Liver (tissue), 10 donors: ENCODE measurements at places on chromosomes 1 and 21. TPM values are rescaled to one million over a fixed set of nuclear protein-coding genes. Genes with fewer than 3 reads are reported as not detected.
A peak's percentile ranks its signal among the peaks of the same experiment; 100 is the strongest.

- no peaks in the 10 kb centered on the region for H3K27me3 ChIP-seq
- no peak for DNase-seq
- H3K4me3 ChIP-seq, result no peak overlapping the region
- no peaks in the 10 kb centered on the region for H3K4me1 ChIP-seq
- H3K27ac ChIP-seq, result no peak overlapping the region
- peaks cover 92% of the 10 kb centered on the region for H3K36me3 ChIP-seq
Observed at GRCh38 chr1:11828511-11828910, 19.1 kb downstream of the NPPA start.

The UBE2J2 gene
- total RNA-seq, result 30.4 TPM

GRCh38 chr1:155977690-155978324, 540 bp downstream of the ARHGEF2 start:
- DNase-seq, result peak; percentile 57
- H3K36me3 ChIP-seq, result no peaks in the 10 kb centered on the region
- peaks cover 9% of the 10 kb centered on the region for H3K4me1 ChIP-seq
- peak overlapping the region; percentile 73 for H3K4me3 ChIP-seq
- peak overlapping the region; percentile 92 for H3K27ac ChIP-seq
- H3K27me3 ChIP-seq, result no peaks in the 10 kb centered on the region

DNA sequence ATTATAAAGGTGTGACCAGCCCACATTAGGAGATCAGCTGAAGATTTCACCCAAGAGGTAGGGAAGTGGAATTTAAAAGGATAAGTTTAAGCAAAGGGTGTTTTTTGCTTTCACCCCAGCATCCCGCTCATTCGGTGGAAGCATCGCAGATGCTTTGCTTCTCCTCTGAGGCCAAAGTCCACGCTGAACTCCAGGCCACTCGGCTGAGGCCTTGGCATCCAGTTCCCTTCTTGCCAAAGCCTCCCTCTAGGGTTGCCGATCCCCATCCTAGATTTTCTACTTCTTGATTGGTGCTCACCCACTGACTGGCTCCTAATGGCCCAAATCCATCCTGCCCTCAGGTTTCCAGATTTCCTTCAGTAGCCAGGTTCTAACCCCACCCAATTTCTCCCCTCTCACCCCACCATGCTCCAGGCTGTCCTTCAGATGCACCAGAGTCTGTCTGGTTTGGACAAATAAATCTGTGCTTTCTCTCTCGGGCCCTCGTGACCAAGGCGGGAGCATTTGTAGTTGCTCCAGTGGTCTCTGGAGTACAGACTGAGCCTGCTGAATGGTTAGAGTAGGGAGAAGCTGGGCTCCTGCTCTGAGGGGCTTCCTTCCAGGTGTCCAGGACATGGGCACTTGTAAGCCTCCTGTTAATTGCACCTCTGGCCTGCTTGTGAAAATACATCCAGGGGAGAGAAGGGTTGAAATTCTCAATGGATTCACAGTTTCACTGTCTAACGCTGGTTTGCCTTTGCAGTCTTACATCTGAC, 193.2 kb downstream of the C1orf94 start:
- no peaks in the 10 kb centered on the region for H3K4me1 ChIP-seq
- peak; percentile 16 for DNase-seq
- H3K27me3 ChIP-seq, result peaks cover 3% of the 10 kb centered on the region
- no peaks in the 10 kb centered on the region for H3K36me3 ChIP-seq
- no peak overlapping the region for H3K4me3 ChIP-seq

DNA sequence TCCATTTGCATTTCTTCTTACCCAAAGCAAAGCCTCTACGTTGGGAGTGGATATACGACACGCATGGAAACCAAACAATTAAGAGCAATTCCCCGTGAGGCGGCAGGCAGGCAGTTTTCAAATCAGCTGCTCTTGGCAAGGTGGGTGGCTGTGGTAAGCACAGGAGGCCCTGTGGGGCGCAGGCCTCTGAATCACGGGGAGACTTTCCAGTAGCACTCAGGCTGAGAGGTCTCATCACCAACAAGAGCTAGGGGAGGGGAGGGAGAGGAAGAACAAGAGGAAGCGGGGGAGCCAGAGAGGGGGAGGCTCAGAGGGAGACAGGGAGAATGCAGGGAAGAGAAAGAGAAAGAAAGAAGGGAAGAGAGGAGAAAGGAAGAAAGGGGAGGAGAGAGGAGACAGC, 56.4 kb downstream of the MT1HL1 start:
- H3K36me3 ChIP-seq, result no peaks in the 10 kb centered on the region
- no peak overlapping the region for H3K4me3 ChIP-seq
- no peaks in the 10 kb centered on the region for H3K27me3 ChIP-seq
- DNase-seq, result no peak
- no peak overlapping the region for H3K27ac ChIP-seq

The NAXE gene
- total RNA-seq, result 35.0 TPM

DNA sequence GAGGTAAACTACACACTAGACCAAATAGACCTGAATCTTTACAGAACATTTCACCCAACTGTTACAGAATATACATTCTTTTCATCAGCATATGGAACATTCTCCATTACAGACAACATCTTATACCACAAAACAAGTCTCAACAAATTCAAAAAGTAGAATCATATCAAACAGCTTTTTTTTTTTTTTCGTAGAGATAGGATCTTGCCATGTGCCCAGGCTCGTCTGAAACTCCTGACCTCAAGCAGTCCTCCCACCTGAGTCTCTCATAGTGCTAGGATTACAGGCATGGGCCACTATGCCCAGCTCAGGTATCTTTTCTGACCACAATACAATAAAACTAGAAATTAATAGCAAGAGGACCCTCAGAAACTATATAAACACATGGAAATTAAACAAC, 36.5 kb downstream of the HSF2BP start:
- no peak overlapping the region for H3K27ac ChIP-seq
- no peaks in the 10 kb centered on the region for H3K4me1 ChIP-seq
- H3K4me3 ChIP-seq, result no peak overlapping the region
- no peaks in the 10 kb centered on the region for H3K27me3 ChIP-seq

DNA sequence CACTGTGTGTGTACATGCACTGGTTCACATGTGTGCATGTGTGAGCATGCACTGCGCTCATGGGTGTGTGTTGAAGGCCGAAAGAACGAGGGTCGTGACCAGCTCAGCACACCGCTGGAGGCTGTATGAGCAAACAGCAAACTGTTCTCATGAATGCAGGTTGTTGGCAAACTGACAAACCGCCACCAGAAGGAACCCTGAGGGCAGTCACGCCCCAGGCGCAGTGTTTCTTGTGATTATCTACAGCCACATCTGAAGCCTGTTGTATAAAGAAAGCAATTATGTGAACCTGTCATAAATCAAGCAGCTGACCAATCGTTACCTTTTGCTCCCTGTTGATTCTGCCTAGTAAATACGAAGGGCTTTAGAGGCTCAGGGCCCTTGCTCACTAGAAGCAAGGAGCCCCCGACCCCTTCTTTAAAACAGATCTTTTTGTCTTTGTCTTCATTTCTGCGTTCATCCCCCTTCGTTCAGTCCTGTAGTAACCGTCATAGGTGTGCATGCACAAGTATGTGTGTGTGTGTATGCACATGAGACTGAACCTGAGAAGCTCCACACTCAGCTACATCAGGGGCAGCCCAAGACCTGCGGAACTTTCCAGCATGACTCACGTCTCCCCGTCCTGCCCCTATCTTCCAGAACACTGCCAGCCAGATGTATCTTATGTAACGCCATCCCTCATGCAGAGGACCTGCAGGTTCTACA, 16.8 kb upstream of the RIPK4 start:
- H3K36me3 ChIP-seq, result no peaks in the 10 kb centered on the region
- H3K27ac ChIP-seq, result no peak overlapping the region
- peaks cover 3% of the 10 kb centered on the region for H3K4me1 ChIP-seq
- DNase-seq, result no peak

DNA sequence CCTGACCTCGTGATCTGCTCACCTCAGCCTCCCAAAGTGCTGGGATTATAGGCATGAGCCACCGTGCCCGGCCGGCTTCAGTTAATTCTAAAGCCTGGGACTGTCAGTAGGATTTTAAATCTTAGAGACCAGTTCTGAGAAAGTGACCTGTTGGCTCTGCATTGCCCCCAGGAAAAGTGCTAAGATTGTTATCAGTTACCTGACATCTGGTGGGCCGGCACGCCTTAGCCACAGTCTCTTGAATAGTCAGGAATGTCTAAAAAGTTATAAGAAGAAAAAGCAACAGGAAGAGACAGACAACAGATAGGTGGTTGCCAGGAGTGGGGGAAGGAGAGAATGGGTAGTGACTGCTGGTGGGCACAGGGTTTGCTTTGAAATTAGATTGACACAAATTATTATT, 35.1 kb downstream of the RABGAP1L start:
- no peaks in the 10 kb centered on the region for H3K27me3 ChIP-seq
- H3K36me3 ChIP-seq, result no peaks in the 10 kb centered on the region

The KCNE2 gene
- not detected for total RNA-seq

The NRIP1 gene
- 28.4 TPM for total RNA-seq

GRCh38 chr21:42621819-42622177, 31.6 kb upstream of the PDE9A start:
- H3K4me1 ChIP-seq, result peaks cover 6% of the 10 kb centered on the region
- H3K36me3 ChIP-seq, result no peaks in the 10 kb centered on the region
- H3K27ac ChIP-seq, result no peak overlapping the region
- no peak for DNase-seq
- H3K27me3 ChIP-seq, result no peaks in the 10 kb centered on the region
- H3K4me3 ChIP-seq, result no peak overlapping the region

DNA sequence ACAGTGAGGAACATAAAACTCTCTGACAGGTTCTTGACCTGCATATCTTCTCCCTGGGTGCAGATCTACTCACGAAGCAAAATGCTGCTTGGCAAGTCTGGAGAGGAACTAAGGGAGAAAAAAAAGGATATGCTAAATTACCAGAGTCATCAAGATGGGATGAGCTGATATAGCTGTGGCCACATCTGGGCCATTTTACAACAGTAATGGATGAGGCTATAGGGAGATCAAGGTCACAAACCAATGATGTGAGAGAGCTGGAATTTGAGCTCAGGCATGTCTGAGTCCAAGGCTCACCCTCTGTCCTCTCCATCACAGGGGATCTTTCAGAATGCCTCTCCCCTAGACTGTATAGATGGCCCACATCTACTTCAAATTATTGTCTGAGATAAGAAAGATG, 26.2 kb downstream of the ZMYND12 start:
- no peaks in the 10 kb centered on the region for H3K36me3 ChIP-seq
- DNase-seq, result no peak
- H3K4me1 ChIP-seq, result no peaks in the 10 kb centered on the region

The IGFN1 gene
- 0.08 TPM for total RNA-seq

GRCh38 chr1:164086832-164087231, 472.2 kb upstream of the PBX1 start:
- H3K4me1 ChIP-seq, result no peaks in the 10 kb centered on the region
- no peak for DNase-seq
- H3K27me3 ChIP-seq, result no peaks in the 10 kb centered on the region
- H3K27ac ChIP-seq, result no peak overlapping the region

The CASQ2 gene
- total RNA-seq, result 1.1 TPM

The PGM1 gene
- total RNA-seq, result 57.3 TPM

The ZBTB18 gene
- total RNA-seq, result 5.6 TPM
